ENCODE measurements at places on chromosomes 7 and 10. TPM values are rescaled to one million over a fixed set of nuclear protein-coding genes. Genes with fewer than 3 reads are reported as not detected.

CALML5 gene
- not detected for total RNA-seq

TRPV5 gene
- not detected for total RNA-seq

HABP2 gene
- total RNA-seq: not detected

ZNF25 gene
- total RNA-seq: 14.9 TPM

NKX2-3 gene
- not detected for total RNA-seq

GPR37 gene
- 0.62 TPM for total RNA-seq

PTPRE gene
- total RNA-seq: 4.6 TPM

TACC2 gene
- 25.1 TPM for total RNA-seq

CTAGE4 gene
- not detected for total RNA-seq

SPDYE6 gene
- total RNA-seq: not detected

KIF20B gene
- 4.3 TPM for total RNA-seq

HMX3 gene
- not detected for total RNA-seq

FAM237B gene
- not detected for total RNA-seq

MINDY4 gene
- 2.0 TPM for total RNA-seq

EBF3 gene
- total RNA-seq: 21.9 TPM

GNGT1 gene
- total RNA-seq: not detected

KCNH2 gene
- 8.7 TPM for total RNA-seq

CCT6A gene
- 369 TPM for total RNA-seq

PBLD gene
- total RNA-seq: 10.5 TPM

FLNC gene
- total RNA-seq: 703 TPM

IDI2 gene
- total RNA-seq: not detected

Data from myocyte (in vitro differentiated cells).